ENCODE measurements at places on chromosomes 3 and 15. TPM values are rescaled to one million over a fixed set of nuclear protein-coding genes. Genes with fewer than 3 reads are reported as not detected.
A peak's percentile ranks its signal among the peaks of the same experiment; 100 is the strongest.

GRCh38 chr3:42369304-42369703, 41.1 kb downstream of the LYZL4 start:
- no peaks in the 10 kb centered on the region for H3K27me3 ChIP-seq
- no peaks in the 10 kb centered on the region for H3K4me1 ChIP-seq
- no peak overlapping the region for H3K27ac ChIP-seq
- no peak for DNase-seq
- H3K36me3 ChIP-seq = no peaks in the 10 kb centered on the region

- H3K27ac ChIP-seq = no peak overlapping the region
- H3K27me3 ChIP-seq = no peaks in the 10 kb centered on the region
- DNase-seq = peak; percentile 25
These were observed 26.8 kb upstream of the OCA2 start for GRCh38 chr15:28125673-28126651.

DNA sequence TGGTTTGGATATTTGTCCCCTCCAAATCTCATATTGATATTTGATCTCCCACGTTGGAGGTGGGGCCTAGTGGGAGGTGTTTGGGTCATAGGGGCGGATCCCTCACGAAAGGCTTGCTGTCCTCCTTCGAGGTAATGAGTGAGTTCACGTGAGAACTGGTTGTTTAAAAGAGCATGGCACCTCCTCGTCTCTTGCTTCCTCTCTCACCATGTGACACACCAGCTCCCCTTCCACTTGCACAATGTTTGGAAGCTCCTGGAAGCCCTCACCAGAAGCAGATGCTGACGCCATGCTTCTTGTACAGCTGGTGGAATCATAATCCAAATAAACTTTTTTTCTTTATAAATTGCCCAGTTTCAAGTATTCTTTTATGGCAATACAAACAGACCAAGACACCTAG, 38.6 kb downstream of the RFTN1 start:
- no peak overlapping the region for H3K4me3 ChIP-seq
- H3K36me3 ChIP-seq = no peaks in the 10 kb centered on the region
- no peaks in the 10 kb centered on the region for H3K27me3 ChIP-seq
- H3K27ac ChIP-seq = no peak overlapping the region

- H3K36me3 ChIP-seq = no peaks in the 10 kb centered on the region
- no peak for DNase-seq
- no peak overlapping the region for H3K4me3 ChIP-seq
- H3K27me3 ChIP-seq = no peaks in the 10 kb centered on the region
These were observed 24.0 kb upstream of the SPTSSB start for GRCh38 chr3:161395115-161396012.

DNA sequence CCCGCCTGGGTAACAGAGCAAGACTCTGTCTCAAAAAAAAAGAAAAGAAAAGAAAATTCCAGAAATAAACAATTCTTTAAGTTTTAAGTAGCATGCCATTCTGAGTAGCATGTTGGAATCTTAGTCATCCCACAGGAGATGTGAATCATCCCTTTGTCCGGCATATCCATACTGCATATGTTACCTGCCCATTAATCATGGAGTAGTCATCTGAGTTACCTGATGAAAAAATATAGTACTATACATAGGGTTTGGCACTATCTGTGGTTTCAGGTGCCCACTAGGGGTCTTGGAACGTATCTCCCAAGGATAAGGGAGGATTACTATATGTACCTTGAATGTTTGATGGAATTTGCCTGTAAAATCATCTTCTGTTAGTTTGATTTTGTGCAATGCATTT, 6.3 kb upstream of the CCR4 start:
- H3K27ac ChIP-seq = no peak overlapping the region
- H3K4me3 ChIP-seq = no peak overlapping the region
- no peak for DNase-seq

- no peak overlapping the region for H3K27ac ChIP-seq
- H3K4me1 ChIP-seq = no peaks in the 10 kb centered on the region
- DNase-seq = peak; percentile 30
- no peak overlapping the region for H3K4me3 ChIP-seq
These were observed 910.2 kb downstream of the ROBO1 start for GRCh38 chr3:78857494-78858111.

- no peak overlapping the region for H3K27ac ChIP-seq
- peak; percentile 72 for DNase-seq
- no peaks in the 10 kb centered on the region for H3K36me3 ChIP-seq
- H3K4me1 ChIP-seq = no peaks in the 10 kb centered on the region
- H3K4me3 ChIP-seq = no peak overlapping the region
These were observed 93.2 kb downstream of the UACA start for GRCh38 chr15:70669966-70670658.

- H3K27ac ChIP-seq = no peak overlapping the region
- peak; percentile 71 for DNase-seq
- H3K4me3 ChIP-seq = no peak overlapping the region
These were observed 583 bp upstream of the C3orf49 start for GRCh38 chr3:63818282-63819150.

- H3K27ac ChIP-seq = no peak overlapping the region
- H3K4me3 ChIP-seq = no peak overlapping the region
- H3K36me3 ChIP-seq = no peaks in the 10 kb centered on the region
- no peaks in the 10 kb centered on the region for H3K4me1 ChIP-seq
These were observed 67.0 kb downstream of the PEAK1 start for GRCh38 chr15:77352887-77353286.

DNA sequence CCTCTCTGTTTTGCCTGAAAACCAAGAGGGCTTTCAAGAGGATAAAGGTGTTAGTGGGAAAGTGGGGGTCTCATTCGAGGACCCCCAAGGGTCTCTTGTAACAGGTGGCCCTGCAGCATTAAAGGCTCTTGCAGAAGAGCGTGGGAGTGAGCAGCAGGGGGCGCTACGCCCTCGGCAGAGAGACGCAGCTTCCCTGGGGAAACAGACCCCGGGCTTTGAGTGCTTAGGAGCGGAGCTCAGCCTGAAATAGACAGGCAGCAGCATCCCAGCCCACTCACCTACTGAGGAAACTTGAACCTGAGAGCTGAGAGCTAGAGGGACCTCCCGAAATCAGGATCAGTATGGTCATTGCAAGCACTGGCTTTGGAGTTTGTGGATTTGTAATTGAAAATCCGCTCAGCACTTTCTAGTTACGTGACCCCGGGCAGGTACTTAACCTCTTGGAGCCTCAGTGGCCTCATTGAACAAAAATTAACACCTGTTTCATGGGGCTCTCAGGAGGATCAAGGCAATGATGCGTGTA, 25.7 kb downstream of the RPLP1 start:
- no peaks in the 10 kb centered on the region for H3K27me3 ChIP-seq
- H3K27ac ChIP-seq = no peak overlapping the region
- peak; percentile 45 for DNase-seq
- H3K4me1 ChIP-seq = no peaks in the 10 kb centered on the region

- no peaks in the 10 kb centered on the region for H3K27me3 ChIP-seq
- no peak overlapping the region for H3K27ac ChIP-seq
- no peaks in the 10 kb centered on the region for H3K4me1 ChIP-seq
These were observed 156.9 kb upstream of the EIF1B start for GRCh38 chr3:40152482-40153133.

- H3K4me3 ChIP-seq = no peak overlapping the region
- H3K36me3 ChIP-seq = no peaks in the 10 kb centered on the region
- H3K27ac ChIP-seq = no peak overlapping the region
- H3K27me3 ChIP-seq = no peaks in the 10 kb centered on the region
- DNase-seq = no peak
These were observed 830.3 kb downstream of the ROBO1 start for GRCh38 chr3:78937475-78937874.

DNA sequence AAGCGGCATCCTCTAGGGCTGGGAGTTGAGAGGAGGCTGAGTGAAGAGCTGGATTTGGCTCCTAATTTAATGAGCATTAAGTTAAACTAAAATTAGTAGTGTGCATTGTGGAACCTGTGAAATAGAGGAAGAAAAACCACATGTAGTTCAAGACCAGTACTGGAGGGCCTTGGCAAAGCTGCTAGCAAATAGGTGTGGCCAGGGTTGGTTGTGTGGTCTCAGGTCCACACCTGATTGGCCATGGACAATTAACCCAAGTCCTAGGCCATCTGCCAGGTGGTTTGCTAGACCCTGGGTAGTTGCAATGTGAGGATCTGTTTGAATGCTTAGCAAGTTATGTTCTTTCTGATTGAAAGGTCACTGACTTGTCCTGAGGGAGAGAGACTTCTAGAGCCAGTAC, 275.5 kb downstream of the PDCD6IP start:
- H3K27me3 ChIP-seq = no peaks in the 10 kb centered on the region
- no peak overlapping the region for H3K4me3 ChIP-seq
- DNase-seq = no peak
- H3K27ac ChIP-seq = no peak overlapping the region
- no peaks in the 10 kb centered on the region for H3K36me3 ChIP-seq
- no peaks in the 10 kb centered on the region for H3K4me1 ChIP-seq

- no peak overlapping the region for H3K27ac ChIP-seq
- no peak overlapping the region for H3K4me3 ChIP-seq
- H3K4me1 ChIP-seq = peaks cover 26% of the 10 kb centered on the region
- no peak for DNase-seq
- no peaks in the 10 kb centered on the region for H3K36me3 ChIP-seq
These were observed 2.3 kb downstream of the RPLP1 start for GRCh38 chr15:69454953-69455352.

DNA sequence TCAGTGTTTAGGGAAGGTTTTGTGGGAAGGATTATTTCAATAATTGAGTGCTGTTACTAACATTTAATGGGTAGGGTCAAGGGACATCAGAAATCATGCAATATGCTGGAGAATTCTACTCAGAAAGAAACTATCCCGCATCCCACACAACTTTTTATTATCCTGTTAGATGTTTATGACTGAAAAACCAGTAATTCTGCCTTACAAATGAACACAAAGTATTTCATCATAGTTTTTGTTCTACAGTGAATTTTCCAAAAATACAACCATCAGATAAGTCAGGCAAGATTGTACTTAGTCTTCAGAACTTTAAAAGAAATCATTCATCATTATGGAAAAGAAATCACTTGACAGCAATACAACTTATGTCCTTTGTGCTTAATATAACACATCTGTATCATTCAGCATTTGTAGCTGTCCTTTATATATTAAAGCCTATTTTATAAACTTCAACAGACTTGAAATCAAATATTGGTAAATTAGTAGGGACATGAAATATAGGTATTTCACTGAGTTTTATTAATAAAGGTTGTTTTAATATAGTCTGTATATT, 61.9 kb downstream of the TRPM7 start:
- H3K27ac ChIP-seq = no peak overlapping the region
- DNase-seq = no peak
- peaks cover 37% of the 10 kb centered on the region for H3K36me3 ChIP-seq
- H3K27me3 ChIP-seq = no peaks in the 10 kb centered on the region

GRCh38 chr3:158369279-158369678, 201.7 kb upstream of the MLF1 start:
- H3K4me1 ChIP-seq = no peaks in the 10 kb centered on the region
- DNase-seq = no peak
- H3K4me3 ChIP-seq = no peak overlapping the region
- no peaks in the 10 kb centered on the region for H3K27me3 ChIP-seq

SYNPR gene
- 0.25 TPM for total RNA-seq

MORC1 gene
- total RNA-seq = not detected

ERC2 gene
- 4.1 TPM for total RNA-seq

ITIH3 gene
- total RNA-seq = 2.6 TPM

CYP1A2 gene
- not detected for total RNA-seq

CHRM5 gene
- not detected for total RNA-seq

SMAD6 gene
- 5.7 TPM for total RNA-seq

Data from adrenal gland (tissue), 19 donors.